Posterior cingulate gyrus (tissue), 11 donors: ENCODE measurements at places on chromosomes 4 and X.
A peak's percentile ranks its signal among the peaks of the same experiment; 100 is the strongest.

DNA sequence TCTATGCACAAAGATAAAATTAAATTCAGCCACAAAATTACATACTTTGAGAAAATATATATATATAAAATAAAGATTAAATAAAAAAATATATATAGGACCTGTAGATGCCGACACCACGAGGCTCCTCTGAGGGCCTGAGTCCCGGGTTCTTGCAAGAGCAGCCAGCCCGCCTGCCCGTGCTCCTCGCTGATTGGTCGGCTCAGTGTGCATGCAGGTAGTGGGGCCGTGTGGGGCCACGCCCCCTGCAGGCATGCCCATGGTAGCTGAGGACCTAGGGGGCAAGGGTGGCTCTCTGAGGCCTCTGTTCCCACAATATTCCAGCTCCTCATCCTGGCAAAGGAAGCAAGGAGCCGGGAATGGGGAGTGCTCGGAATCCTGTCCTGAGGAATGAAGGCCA lies 80.5 kb upstream of the AMELX start:
- DNase-seq, result no peak

DNA sequence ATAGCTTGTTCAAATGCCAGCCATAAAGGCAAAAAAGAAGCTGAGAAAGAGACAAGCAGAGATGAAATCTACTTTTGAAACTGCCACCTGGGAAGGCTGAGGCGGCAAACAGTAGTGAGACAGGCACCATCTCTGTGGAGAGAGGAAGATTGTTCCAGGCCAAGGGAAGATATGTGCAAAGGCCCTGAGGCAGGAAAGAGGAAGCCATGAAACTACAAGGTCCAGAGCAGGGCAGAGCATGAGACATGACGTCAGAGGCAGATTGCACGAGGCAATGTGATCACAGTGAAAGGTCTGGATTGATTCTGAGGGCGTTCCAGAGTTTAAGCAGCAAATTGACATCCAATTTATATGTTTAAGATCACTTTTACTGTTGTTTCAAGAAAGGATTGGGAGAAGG lies 226.1 kb downstream of the QDPR start:
- DNase-seq, result no peak

DNA sequence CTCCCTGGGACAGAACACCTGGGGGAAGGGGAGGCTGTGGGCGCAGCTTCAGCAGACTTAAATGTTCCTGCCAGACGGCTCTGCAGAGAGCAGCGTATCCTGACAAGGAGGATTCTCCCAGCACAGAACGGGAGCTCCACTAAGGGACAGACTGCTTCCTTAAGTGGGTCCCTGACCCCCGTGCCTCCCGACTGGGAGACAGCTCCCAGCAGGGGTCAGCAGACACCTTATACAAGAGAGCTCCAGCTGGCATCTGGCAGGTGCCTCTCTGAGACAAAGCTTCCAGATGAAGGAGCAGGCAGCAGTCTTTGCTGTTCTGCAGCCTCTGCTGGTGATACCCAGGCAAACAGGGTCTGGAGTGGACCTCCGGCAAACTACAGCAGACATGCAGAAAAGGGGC lies 44.5 kb upstream of the FAAH2 start:
- DNase-seq, result no peak

DNA sequence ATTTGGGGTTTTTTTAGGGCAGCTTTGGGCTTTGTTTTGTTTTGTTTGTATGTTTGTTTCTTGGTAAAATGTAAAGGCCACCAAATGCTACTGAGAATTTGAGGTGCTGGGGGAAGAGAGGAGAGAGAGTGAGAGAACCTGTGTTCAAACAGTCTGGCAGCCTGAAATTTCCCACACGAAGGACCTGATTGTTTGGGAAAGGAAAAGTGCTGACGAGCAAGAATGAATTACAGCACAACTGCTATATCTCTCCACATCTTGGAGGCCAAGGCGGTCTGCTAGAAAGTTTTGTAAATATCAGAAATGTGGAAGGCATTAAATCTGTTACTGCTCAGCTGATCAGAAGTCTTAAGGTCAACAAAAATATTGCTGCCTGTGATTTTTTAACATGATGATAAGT lies 170.5 kb downstream of the PALLD start:
- DNase-seq, result no peak

DNA sequence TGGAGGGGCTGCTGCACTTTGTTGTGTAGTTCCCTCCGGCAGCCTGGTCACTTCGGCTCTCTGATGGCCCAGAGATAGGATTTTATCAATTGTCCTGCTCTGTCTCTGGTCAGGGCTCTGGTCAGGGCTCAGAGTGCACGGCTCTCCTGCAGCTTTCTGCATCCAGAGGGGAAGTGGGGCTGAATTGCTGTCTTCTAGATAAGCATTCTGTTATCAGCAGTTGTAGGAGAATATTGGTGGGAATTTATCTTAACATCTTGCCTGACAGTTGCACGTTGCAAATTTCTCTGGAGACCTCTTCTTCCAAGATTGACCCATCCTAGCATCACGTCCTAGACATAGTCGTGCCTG lies 62.8 kb downstream of the FAM193A start:
- DNase-seq, result no peak

DNA sequence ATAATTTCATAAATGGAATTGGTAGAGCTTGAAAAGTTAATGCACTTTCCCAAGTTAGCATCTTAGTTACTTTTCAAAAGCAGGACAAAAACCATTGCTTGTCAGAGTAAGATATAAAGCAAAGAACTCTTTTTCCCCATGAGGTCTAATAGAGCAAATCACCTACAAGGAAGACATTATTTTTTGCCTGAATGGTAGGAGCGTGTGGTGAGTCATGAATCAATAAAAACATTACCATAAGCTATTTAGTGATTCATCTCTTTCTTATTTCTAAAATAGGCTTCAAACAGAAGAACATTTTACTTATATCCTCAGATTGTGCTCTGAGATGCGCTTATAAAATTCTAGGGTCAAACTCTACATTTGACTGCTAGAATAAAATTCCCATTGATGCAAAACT lies 109.4 kb upstream of the GPRIN3 start:
- DNase-seq, result no peak

- DNase-seq, result no peak
Observed at GRCh38 chr4:156969101-156969500, 2.5 kb downstream of the PDGFC start.

- peak; percentile 14 for DNase-seq
Observed at GRCh38 chr4:189202182-189202868, 738.3 kb upstream of the FRG1 start.

DNA sequence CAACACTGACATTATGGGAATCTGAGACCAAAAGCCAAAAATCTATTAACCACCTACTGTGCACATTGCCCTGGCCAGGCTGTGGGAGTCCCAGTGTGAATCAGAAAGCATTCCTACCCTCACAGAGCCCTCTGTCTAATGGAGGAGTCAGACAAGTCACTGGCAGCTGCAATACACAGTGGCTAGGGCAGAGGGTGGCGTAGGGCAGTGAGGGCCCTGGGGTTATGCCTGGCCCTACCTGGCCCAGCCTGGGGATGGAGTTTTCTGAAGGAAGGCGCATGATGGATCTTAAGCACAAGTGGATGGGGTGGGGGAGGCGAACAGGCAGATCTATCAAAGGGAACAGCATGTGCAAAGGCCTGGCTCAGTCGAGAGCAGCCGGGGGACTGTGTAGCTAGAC lies 10.8 kb downstream of the JAKMIP1 start:
- no peak for DNase-seq

GRCh38 chrX:69179380-69179911 lies 14.2 kb upstream of the PJA1 start:
- peak; percentile 42 for DNase-seq

DNA sequence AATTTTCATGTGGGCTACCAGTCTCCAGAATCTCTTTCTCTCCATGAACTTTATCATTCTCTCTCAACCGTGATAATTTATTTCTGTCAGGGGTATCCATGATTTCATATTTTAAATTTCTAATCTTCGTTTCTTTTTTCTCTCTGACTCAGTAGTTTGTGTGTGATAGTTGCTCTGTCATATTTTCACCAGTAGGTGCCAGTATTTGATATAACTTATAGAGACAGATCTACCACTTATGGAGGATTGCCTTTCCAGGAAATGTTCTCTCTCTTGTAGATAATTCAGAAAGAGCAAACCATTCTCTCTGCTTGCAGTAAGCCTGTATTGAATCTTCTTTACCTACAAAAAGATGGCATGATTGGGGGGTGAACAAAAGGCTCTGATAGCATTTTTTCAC lies 79.3 kb upstream of the DYNLT3 start:
- no peak for DNase-seq

DNA sequence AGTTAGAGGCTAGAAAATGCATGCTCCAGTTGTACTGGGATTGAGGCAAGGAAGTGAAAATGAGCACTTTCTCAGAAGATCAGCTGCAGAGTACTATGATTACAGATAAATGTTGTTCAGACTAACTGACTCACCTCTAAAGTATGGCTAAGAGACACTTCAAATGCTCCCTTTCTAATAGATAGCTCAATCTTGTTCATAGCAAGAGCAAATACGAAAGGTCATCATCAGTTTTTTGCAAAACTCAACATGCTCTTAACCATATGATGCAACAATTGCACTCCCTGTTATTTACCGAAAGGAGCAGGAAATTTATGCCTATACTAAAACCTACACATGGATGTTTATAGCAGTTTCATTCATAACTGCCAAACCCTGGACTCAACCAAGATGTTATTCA lies 838.4 kb upstream of the INTU start:
- no peak for DNase-seq

- DNase-seq, result no peak
Observed at GRCh38 chr4:3313556-3314228, 20.9 kb downstream of the RGS12 start.

GRCh38 chrX:51760657-51761056 lies 17.4 kb downstream of the GSPT2 start:
- no peak for DNase-seq

- DNase-seq, result no peak
Observed at GRCh38 chr4:15765910-15766697, 12.0 kb upstream of the CD38 start.

DNA sequence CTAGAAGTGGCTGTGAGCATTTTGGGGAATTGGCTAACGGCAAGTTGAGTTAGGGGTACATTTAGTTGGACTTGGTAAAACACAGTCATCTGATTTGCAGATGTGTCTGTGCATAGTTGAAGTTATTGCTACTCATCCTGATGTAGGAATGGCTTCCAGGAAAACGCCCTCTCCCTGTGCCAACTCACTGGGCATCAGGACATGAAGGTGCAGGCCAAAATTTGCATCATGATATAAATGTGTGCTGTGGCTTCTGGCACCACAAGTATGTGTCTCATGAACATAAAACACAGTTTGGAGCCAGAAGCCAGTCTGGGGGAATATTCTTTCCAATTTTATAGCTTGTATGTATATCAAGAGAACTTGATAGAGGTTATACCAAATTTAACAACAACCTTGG lies 54.2 kb upstream of the CBR4 start:
- no peak for DNase-seq

GRCh38 chr4:155545456-155545855 lies 121.2 kb upstream of the GUCY1A1 start:
- no peak for DNase-seq

DNA sequence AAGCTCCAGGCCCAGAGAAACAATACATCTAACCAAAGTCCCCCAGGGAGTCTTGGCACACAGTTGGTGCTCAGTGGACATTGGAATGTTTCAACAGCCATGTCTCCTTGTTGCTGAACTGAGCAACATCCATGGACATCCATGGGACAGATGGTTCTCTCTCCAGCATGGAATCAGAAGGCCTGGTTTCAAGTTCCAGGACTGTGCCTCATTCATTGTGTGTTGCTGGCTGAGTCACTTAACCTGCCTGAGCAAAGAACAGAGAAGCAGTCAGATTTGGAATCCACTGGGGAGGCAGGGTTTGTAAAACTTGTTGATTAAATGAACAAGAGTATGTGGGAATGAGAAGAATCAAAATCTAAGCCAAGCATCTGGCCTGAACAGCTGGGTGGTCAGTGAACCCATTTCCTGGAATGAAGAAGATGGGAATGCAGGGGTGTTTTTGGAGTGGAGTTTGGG lies 147.9 kb downstream of the CHIC2 start:
- no peak for DNase-seq

- no peak for DNase-seq
Observed at GRCh38 chr4:3725936-3726870, 40.0 kb upstream of the ADRA2C start.

DNA sequence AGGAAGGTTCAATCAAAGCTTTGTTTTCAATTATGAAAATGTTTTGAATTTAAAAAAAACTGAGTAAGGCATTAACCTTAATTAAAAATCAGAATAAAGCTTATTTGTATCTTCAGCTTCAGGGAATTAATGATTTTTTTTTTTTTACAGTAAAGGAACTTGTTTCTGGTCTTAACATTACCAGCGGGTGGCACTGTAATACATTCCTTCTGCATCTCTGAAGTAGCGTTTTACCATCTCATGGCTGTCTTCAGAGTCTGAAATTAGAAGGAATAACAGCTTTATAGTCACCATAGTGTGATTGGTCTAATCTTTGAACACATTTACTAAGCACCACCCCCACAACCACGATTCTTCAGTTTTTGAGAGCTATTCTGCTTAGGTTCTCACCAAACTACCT lies 102.6 kb downstream of the IL1RAPL2 start:
- no peak for DNase-seq

DNA sequence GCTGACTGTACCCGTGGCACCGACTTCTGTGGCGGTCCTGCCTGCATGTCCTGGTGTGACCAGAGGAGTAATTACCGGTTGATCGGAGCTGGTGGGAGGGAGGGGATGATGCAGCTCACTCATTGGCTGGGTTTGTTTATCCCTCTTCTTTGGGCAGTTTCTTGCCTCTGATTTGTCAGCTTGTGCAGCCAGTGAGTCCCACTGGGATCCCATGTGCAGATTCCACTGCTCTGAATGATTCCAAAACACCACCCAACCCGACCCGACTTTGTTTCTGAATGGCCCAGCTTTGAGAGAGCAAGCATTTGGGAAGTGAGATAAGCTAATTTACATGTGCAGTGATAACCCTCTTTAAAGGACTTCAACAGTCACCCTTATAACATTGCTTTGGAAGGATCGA lies 13.8 kb downstream of the FHDC1 start:
- no peak for DNase-seq

GRCh38 chr4:48653217-48654014 lies 126.7 kb downstream of the FRYL start:
- DNase-seq, result peak; percentile 88

- no peak for DNase-seq
Observed at GRCh38 chr4:75633846-75634245, 3.5 kb upstream of the CDKL2 start.

DNA sequence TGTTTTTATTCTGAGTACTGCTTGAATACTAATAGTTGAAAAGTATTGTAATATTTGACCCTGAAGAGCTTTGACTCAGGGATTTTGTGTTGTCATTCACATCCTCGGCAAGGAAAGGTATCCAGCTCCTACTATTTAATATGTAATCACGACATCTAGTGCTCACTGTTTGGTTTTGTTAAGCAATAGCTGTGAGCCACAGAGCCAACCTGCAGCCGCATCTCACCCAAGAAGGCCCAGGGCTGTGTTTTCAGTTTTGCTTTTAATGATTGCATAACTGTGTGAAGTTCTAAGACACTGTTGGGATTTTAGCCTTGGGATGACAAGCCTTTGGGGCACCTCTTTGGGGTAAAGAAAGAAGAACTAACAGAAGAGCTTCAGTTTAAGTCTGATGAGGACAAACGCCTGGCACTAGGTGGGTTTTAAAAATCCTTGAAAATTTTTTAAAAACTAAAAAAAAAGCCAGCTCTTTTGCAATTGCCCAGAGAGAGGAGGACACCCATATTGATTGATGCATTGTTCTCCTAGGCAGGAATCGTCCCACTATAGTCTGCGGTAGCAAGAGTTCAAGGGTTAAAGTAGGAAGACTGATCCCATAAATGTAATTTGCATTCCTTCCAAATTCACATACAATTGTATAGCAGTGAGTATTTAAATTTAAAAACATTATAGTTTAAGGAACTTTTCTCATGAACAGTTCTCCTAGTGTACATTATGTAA lies 157.8 kb downstream of the RELL1 start:
- no peak for DNase-seq

GRCh38 chr4:89365375-89365774 lies 57.8 kb upstream of the GPRIN3 start:
- no peak for DNase-seq
